ENCODE measurements at places on chromosomes 6 and 20.
A peak's percentile ranks its signal among the peaks of the same experiment; 100 is the strongest.

DNA sequence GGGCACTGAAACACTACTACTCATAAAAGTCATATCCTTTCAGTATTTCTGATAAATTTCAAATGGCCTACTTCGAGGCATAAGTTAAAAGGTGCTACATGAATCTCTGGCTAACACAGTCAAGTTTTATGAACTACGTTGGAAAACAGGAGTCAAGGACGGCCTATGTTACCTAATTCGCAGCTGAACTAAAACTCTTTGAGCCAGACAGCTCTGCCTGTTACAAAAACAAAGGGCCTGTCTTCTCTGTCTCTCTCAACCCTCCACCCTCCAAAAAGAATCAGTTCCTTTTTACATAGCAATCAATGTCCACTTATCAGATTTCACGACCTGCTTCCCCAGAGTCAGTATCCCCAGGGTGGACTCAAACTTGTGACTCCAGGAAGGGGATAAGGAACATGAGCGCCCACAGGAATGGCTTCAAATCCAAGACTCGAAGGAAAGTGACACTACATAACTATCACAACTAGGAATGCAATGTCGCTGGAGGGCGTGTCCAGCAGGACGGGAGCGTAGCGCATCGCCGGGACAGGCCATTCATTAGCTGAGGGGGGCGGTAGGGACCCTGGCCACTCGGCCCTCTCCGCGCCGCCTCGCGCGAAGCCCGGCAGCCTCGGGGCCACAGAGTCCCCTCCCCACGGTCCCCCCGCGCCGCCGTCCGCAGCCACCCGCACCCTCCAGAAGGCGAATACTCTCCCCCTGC is 591 bp downstream of the IBTK start:
- peak overlapping the region; percentile 90 for H3K27ac ChIP-seq
- H3K27me3 ChIP-seq, result no peaks in the 10 kb centered on the region
- H3K36me3 ChIP-seq, result peaks cover 23% of the 10 kb centered on the region
- peaks cover 43% of the 10 kb centered on the region for H3K4me1 ChIP-seq

- H3K27ac ChIP-seq, result no peak overlapping the region
- no peaks in the 10 kb centered on the region for H3K4me1 ChIP-seq
- no peaks in the 10 kb centered on the region for H3K27me3 ChIP-seq
- no peak for DNase-seq
- no peaks in the 10 kb centered on the region for H3K36me3 ChIP-seq
These were observed 772.8 kb upstream of the MAN1A1 start for GRCh38 chr6:120122401-120122800.

DNA sequence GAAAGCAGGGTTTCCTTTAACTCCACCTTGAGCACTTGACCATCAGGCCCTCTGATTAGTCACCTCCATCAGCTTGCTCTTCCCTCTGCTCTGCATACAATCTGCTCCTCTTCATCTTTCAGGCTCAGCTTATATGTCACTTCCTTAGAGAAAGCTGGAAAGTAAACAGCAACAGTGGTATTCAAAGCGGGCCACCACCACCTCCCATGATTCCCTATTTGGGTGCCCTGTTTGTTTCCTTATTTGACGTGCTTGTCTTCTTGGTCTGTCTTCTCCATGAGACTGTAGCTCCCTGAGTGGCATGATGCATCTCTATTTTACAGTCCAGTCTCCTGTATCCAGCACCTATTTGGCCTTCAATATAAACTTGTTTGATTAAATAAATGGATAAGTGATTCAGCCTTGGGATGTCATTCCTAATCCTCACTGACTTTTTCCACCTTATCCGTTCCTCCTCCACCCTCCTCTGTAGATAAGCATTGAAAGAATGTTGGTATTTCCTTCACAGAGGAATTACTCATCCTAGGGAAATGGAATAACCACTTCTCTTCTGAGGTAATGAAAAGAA is 102.8 kb upstream of the SGK1 start:
- H3K4me3 ChIP-seq, result no peak overlapping the region
- H3K36me3 ChIP-seq, result no peaks in the 10 kb centered on the region
- peaks cover 10% of the 10 kb centered on the region for H3K4me1 ChIP-seq
- no peaks in the 10 kb centered on the region for H3K27me3 ChIP-seq

- H3K36me3 ChIP-seq, result no peaks in the 10 kb centered on the region
- peaks cover 9% of the 10 kb centered on the region for H3K4me1 ChIP-seq
- H3K27ac ChIP-seq, result peak overlapping the region; percentile 27
- H3K27me3 ChIP-seq, result no peaks in the 10 kb centered on the region
- H3K4me3 ChIP-seq, result no peak overlapping the region
These were observed 9.4 kb upstream of the COMMD7 start for GRCh38 chr20:32752458-32753250.

DNA sequence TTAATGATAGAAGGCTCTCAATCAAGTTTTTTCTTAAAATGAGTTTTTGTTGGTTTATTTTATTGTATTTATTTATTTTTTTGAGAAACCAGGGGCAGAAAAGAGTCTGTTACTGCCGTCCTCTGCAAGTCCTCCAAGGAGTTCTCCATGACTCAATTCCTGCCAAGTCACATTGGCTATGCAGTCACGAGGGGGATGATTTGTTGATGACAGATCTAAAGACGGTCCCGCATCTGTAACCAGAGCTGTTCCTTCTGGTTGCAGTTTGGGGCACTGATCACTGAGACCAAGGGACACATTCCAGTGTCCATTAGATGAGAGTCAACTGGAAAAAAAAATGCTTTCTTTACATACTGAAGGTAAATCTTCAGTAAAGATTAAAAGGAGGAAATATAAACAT is 13.9 kb upstream of the TSHZ2 start:
- no peak overlapping the region for H3K4me3 ChIP-seq
- H3K27ac ChIP-seq, result no peak overlapping the region
- DNase-seq, result no peak
- no peaks in the 10 kb centered on the region for H3K36me3 ChIP-seq
- peaks cover 4% of the 10 kb centered on the region for H3K27me3 ChIP-seq

DNA sequence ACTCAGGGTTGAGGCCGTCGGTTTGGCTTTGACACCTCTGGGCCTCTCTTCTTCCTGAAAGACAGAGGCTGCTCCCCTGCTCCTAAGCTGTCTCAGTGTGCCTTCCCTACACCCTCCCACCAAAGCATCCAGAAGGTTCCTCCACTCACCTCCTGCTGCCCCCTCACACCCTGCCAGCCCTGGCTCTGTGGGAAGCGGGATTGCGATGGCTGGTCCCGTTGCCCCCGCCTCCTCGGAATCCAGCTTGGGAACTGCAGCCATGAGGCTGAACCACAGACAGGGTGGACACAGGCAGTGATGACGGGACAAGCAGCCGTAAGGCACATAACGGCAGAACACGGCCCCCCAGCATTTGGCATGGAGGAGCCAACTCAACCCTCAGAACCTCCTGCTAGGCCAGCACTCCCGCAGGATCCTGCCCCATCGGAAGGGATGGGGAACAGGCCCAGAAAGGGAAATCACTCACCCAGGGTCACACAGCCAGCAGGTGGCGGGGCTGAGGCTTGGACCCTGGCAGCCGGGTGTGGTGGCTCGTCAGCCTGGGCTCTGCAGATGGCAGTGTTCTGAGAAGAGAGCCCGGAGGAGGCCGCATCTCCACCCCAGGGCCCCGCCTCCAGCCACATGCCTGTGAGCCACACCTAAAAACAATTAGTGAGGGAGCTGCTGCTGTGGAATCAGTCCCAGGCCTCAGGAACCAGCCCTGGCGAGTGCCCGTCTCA is 139.6 kb downstream of the PHACTR3 start:
- no peak overlapping the region for H3K27ac ChIP-seq
- no peaks in the 10 kb centered on the region for H3K36me3 ChIP-seq
- H3K27me3 ChIP-seq, result peaks cover 5% of the 10 kb centered on the region
- no peak overlapping the region for H3K4me3 ChIP-seq

- H3K4me1 ChIP-seq, result peaks cover 18% of the 10 kb centered on the region
- no peak overlapping the region for H3K4me3 ChIP-seq
- no peak overlapping the region for H3K27ac ChIP-seq
- DNase-seq, result no peak
These were observed 100.0 kb downstream of the RAMACL start for GRCh38 chr6:166486536-166486880.

DNA sequence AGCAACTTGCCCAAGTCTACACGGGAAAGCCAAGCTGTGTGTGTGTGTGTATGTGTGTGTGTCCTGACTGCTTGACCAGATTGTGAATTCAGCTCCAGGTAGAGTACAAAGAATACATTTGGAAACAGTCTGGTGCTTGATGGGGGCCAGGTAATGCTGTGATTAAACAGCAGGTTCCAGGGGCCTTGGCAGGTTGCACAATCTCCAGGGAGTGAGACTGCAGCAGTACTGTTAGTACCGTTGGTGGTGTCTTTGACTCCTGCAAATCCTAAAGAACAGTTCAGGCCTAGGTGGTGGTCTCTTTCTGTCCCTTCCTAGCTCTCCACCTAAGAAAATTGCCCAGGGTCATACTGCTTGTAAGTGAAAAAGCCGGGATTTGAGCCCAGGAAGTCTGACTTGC is 11.2 kb upstream of the PSMF1 start:
- no peak for DNase-seq
- no peaks in the 10 kb centered on the region for H3K27me3 ChIP-seq
- no peak overlapping the region for H3K27ac ChIP-seq
- H3K4me3 ChIP-seq, result no peak overlapping the region
- H3K4me1 ChIP-seq, result no peaks in the 10 kb centered on the region

GRCh38 chr6:83615025-83615999 is 93.6 kb downstream of the SNAP91 start:
- no peaks in the 10 kb centered on the region for H3K27me3 ChIP-seq
- no peak overlapping the region for H3K4me3 ChIP-seq
- H3K4me1 ChIP-seq, result no peaks in the 10 kb centered on the region
- no peak overlapping the region for H3K27ac ChIP-seq
- no peak for DNase-seq

DNA sequence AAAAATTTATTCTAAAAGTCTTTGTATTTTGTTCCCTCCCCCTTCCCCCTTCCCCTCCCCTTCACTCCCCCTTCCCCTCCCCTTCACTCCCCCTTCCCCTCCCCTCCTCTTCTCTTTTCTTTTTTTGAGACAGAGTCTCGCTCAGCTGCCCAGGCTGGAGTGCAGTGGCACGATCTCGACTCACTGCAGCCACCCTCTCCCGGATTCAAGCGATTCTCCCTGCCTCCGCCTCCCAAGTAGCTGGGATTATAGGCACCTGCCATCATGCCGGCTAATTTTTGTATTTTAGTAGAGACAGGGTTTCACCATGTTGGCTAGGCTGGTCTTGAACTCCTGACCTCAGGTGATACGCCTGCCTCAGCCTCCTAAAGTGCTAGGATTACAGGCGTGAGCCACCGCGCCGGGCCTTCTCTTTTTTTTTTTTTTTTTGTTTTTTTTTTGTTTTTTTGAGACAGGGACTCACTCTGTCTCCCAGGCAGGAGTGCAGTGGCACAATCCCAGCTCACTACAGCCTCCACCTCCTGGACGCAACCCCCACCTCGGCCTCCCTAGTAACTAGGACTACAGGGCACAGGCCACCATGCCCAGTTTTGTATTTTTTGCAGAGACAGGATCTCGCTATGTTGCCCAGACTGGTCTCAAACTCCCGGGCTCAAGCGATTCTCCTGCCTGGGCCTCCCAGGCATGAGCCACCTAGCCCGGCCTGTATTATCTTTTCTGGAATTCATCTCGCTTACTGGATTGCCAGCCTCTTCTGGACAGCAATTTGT is 1.1 kb upstream of the AFG1L start:
- peaks cover 19% of the 10 kb centered on the region for H3K4me1 ChIP-seq
- DNase-seq, result no peak

DNA sequence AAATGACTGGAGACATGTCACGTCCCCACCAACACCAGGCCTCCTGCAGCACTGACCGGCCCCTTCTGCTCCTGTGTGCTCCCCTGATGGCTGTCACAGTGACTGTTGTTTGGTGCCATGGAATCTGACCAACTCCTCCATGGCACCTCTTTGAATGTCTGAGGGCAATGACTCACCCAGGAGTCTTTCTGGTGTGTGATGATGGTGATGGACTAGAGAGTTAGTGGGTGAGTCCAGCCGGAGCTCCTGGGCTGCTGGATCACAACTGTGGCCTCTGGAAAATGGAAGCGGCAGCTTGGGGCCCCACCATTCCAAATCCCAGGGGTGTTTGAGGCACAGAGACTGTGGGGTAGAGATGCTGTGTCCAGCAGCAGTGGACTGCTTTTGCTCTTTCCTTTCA is 133.3 kb downstream of the TFAP2C start:
- no peak overlapping the region for H3K27ac ChIP-seq
- H3K4me3 ChIP-seq, result no peak overlapping the region
- H3K4me1 ChIP-seq, result no peaks in the 10 kb centered on the region
- no peak for DNase-seq

GRCh38 chr20:3105256-3106137 is 21.0 kb upstream of the AVP start:
- DNase-seq, result no peak
- H3K27me3 ChIP-seq, result peaks cover 2% of the 10 kb centered on the region
- peaks cover 6% of the 10 kb centered on the region for H3K36me3 ChIP-seq
- peaks cover 21% of the 10 kb centered on the region for H3K4me1 ChIP-seq
- no peak overlapping the region for H3K4me3 ChIP-seq

DNA sequence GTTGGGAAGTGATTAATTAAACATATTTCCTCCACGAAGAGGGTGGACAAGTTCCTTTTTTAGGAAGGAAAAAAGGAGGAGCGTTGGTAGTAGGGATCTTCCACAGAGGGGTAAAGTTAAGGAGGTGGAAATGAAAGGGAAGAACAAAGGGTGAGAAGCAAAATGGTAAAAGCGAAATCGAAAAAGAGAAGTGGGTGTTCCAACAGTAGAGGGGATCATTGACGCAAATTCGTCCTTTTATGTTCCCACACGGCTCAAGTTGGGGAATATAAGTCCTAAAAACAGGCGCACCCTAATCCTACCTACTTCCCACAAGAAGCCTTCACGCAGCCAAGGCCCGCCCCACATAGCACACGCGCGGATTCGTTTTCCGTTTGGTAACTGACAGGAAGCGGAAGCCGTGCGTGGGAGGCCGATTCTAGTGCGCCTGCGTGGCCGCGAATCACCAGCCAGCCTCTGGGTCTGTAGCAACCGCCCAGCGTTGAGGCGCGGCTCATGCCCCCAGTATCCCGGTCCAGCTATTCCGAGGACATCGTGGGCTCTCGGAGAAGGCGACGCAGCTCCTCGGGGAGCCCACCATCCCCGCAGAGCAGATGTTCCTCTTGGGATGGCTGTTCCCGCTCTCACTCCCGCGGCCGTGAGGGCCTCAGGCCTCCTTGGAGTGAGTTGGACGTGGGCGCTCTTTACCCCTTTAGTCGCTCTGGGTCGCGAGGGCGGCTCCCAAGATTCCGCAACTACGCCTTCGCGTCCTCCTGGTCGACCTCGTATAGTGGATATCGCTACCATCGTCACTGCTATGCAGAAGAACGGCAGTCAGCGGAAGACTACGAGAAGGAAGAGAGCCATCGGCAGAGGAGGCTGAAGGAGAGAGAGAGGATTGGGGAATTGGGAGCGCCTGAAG is at the start of gene NKAPL:
NKAPL (plus strand) TSS at position 421 of the 901 bp plus-strand sequence; CDS start at position 496, 75 bp downstream.
- peaks cover 4% of the 10 kb centered on the region for H3K27me3 ChIP-seq
- peaks cover 14% of the 10 kb centered on the region for H3K36me3 ChIP-seq
- peak within 1 kb of the TSS; percentile 30 for H3K4me3 ChIP-seq
- peak within 1 kb of the TSS; percentile 55 for H3K27ac ChIP-seq
- peaks cover 10% of the 10 kb centered on the region for H3K4me1 ChIP-seq

DNA sequence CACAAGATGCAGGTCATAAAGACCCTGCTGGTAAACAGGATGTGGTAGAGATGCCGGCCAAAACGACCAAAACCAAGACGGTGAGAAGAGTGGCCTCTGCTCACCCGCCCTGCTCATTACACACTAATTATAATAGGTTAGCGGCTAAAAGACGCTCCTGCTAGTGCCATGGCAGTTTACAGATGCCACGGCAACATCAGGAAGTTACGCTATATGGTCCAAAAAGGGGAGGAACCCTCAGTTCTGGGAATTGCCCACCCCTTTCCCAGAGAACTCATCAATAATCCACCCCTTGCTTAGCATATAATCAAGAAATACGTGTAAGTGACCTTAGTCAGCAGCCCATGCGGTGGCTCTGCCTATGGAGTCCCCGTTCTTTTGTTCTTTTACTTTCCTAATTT is 17.6 kb downstream of the BHLHE23 start:
- peaks cover 3% of the 10 kb centered on the region for H3K27me3 ChIP-seq
- H3K4me3 ChIP-seq, result peak overlapping the region; percentile 66
- no peak for DNase-seq
- H3K36me3 ChIP-seq, result no peaks in the 10 kb centered on the region
- H3K27ac ChIP-seq, result no peak overlapping the region
